ENCODE measurements at places on chromosomes 7 and 10.

DNA sequence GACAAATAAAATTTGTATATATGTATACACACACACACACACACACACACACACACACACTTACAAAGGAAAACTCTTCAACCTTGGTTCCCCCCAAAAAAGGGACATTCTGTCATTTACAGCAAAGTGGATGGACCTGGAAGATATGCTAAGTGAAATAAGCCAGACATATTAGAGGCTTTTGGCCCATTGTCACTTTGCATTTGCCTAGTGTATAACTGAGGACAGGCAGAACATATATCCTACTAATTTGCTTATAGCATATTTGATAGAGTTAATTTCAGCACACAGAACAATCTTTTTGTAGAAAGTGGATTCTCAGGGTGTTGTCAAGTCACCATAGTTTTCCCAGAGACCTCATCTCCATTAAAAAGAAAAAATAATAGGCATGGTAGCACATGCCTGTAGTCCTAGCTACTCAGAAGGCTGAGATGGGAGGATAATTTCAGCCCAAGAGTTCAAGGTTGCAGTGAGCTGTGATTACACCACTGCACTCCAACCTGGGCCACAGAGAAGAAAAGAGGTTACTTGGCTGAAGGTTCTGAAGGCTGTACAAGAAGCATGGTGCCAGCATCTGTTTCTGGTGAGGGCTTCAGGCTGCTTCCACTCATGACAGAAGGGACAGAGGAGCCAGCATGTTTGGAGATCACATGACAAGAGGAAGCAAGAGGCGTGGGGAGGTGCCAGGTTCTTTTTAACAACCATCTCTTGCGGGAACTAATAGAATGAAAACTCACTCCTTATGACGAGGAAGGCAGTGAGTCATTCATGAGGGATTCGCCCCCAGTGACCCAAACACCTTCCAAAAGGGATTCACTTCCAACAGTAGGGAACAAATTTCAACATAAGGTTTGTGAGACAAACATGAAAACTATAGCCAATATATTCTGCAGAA, 135.6 kb downstream of the TMEM168 start:
- no peak for DNase-seq

GRCh38 chr10:6279540-6280267, 77.0 kb downstream of the PFKFB3 start:
- DNase-seq, result no peak

DNA sequence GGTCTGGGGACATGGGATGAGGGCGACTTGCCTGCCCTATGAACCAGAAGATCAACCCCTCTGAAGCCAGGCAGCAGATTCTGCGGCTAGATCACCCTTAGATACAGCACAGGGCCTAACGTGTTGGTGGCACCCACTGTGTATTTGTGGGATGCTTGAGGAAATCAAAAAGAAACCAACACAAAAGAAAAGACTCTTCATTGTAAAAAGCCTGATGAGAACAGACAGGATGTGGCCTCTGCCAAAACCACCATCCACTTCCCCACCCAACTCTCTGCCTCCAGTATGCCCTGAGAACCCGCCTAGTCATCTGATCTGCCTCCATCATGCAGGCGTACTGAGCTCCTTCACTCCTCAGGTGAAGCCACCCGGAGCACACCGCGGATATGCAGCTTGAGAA, 97.2 kb upstream of the INSYN2A start:
- no peak for DNase-seq

GRCh38 chr7:42597300-42597699, 314.6 kb downstream of the C7orf25 start:
- DNase-seq, result no peak

DNA sequence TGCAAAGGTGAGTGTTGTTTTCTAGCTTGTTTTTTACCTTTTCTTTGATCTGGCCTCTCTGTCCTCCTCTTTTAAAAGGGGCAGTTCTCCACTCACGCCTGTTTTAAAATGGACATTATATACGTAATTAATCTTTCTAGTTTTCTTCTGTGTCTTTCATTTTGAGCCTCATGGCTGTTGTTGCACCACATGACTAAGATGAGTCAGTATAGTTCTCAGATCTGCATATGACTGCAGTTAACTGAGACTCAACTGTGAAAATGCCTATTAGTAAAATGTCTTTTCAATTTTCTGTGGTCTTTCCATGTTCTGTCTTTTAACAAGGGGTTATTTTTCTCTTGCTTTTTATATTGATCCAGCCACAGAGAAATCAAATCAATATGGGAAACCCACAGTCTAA, 296.1 kb downstream of the CDK14 start:
- DNase-seq, result no peak
